T-cell (primary cell): ENCODE measurements at places on chromosomes 7 and 10.

GRCh38 chr7:138625084-138625848 is 75.9 kb downstream of the SVOPL start:
- DNase-seq, result no peak

DNA sequence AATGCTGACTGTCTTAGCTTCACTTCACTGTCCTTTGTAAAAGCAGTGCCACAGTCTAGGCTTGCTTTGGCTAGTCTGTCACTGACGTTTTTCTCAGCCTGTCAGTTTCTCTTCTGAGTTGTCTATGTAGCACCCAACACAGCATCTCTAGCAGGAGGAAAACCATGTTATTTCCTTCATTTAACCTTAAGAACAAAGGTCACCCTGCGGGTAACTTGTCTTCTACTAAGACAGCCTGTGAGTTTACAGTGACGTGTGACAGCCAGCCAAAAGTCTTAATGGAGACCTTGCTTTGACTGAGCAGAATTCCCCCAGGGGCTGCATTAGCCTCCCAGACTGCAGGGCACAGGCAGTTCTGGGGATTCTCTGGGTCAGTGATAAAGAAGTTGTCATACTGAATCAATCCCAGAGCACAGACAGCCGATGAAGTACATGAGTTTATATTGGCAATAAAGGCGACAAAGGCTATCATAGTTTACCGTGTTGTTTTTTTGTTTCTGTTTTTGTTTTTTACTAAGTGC is 296.0 kb upstream of the KIAA1217 start:
- no peak for DNase-seq

DNA sequence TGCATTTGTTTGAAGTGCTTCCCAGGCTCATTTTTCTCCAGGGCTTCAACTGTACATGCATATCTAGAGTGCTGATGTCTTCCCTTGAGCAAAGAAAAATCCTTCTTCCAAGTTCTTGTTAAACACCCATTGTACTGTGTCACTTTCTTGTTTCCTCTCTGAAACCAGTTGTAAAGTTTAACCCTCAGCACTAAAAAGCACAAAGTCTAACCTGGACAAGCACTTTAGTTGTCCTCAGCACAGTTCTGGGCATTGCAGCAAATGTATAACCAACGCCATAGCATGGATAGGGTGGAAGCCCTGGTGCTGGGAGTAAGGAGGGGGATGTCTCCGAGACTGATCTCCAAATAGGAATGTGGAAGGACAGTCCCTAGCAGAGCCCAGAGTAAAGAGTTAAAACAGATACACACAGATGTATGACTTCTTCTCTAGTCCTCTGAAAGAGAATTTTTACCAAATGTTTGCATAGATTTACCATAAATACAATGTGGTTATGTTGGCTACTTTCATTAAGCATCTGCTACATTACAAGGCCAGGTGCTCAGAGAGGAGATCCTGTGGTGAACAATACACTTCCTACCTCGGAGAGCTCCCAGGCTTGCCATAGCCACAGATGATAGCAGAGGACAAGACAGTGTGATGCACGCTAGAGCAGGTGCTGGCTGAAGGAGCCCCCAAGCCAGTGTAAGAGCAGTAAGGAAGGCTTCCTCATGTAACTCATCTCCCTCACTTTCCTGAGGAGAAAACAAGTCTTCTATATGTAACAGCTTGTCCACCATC is 57.0 kb downstream of the DNAJC12 start:
- no peak for DNase-seq

GRCh38 chr7:100415448-100415847 is 13.1 kb downstream of the ZCWPW1 start:
- DNase-seq, result no peak

DNA sequence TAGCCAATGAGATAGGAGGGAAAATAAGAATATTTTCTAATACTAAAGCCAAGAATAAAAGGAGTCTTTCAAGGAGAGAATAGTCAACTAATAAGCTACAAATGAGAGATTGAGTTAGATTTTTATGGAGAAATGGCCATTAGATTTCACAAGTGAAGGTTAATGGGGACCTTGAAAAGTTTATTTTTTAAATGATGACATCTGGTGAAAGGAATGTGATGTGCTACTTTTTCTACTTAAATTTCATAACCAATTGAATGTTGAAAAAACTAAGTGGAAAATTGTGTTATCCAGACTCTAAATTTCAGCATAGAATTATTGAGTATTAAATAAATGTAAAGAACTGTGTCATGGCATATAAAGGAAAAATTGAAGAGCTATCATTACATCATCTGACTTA is 125.7 kb downstream of the TSPAN12 start:
- no peak for DNase-seq

GRCh38 chr10:114571316-114571999 is 86.6 kb downstream of the ABLIM1 start:
- no peak for DNase-seq

DNA sequence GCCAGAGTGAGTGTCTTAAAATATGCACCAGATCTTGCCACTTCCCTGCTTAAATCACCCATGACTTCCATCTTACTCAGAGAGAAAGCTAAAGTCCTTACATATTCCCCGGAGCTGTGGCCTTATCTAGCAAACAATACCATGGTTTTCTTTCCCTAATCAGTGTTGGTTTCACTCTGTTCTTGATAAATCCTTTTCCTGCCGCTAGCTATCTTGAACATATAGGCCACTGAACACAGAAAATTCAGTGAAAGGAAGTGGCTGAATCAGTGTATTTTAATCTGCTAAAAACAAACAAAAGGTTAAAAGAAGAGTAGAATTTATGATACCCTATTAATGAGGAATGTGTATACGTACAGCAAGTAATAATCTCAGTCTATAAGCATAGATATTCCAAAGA is 42.0 kb upstream of the JAZF1 start:
- no peak for DNase-seq

DNA sequence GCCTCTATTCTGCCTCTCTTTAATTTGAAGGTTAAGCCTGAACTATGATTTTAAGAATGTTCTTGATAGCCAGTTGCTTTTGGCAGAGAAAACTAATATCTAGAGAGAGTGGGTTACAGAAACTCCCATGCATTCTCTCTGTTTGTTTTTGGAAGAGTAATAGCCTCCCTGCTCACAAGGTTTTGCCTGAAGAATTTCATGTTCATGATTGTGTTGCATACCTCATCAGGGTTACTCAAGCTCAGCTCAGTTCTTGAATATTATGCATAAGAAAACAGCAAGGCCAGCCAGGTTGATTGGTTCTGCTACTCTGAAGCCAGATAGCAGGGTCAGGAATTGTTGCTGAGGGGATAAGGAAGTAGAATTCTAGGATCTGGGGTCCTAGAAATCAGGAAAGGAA is 137.4 kb downstream of the MDFIC start:
- DNase-seq, result no peak

- no peak for DNase-seq
These were observed 7.0 kb upstream of the GNAI1 start for GRCh38 chr7:80127412-80128160.

- no peak for DNase-seq
These were observed 194.9 kb upstream of the CDCA7L start for GRCh38 chr7:22140578-22140977.

DNA sequence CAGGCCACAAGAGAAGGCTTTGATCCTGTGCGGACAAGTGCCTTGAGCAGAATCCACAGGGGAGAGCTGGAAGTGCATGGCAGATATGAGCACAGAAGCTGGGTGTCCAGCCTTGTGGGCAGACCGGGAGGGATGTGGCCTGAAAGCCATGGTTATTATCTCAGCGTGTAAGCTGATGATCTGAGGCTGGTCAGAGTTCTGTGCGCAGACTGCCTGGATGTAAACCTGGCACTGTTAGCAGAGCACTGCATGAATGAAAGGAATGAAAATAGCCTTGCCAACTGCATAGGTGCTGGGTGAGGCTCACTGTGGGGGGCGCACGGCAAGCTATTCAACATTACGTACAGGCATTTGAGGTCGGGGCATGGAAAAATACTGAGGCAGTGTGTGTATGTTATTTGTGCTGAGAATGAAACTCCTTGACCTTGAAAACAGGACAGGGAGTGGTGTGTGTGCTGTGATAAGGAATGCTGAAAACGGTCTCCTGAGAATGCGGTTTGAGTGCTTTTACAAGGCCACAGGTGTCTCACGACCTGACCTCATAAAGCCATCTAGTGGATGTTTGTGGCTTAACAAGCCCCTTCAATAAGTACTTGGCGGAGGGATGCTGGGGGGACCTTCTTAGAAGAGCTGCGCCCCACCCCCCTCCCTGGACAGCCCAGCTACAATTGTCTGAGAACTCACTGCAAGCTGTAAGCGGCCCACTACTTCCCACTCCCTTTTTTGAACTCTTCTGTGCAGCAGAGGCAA is 18.7 kb downstream of the AKR1C1 start:
- DNase-seq, result no peak

- no peak for DNase-seq
These were observed 11.7 kb downstream of the RPA3 start for GRCh38 chr7:7706556-7707172.

DNA sequence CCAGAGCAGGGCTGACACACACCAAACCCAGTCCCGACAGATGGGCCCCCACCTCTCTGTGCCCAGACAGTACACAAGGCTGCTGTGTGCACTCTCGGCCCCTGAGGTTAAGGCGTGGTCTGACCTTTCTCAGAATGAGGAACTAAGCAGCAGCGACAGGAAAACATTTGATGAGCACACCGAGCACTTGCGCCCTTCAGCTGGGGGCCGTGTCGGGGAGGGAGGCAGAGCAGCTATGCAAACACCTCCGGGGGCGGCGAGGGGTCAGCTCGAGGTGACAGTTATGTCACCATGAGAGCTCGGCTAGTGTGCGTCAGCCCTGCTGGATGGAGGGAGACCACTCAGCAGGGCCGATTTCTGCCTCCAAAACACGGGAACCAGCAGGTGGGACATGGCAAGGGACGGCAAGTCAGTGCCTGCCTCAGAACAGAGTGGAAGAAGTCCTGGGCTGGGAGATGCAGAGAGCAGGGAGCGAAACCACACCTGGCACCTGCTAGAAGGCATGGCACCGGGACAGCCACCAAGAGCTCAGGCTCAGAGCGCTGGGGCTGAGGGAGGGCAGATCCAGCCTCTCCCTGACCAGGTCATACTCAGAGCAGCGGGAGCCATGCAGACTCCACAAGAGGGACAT is 57.4 kb downstream of the CHST15 start:
- DNase-seq, result peak; percentile 37

- DNase-seq, result no peak
These were observed 129.5 kb downstream of the PTPRN2 start for GRCh38 chr7:158458096-158458495.

DNA sequence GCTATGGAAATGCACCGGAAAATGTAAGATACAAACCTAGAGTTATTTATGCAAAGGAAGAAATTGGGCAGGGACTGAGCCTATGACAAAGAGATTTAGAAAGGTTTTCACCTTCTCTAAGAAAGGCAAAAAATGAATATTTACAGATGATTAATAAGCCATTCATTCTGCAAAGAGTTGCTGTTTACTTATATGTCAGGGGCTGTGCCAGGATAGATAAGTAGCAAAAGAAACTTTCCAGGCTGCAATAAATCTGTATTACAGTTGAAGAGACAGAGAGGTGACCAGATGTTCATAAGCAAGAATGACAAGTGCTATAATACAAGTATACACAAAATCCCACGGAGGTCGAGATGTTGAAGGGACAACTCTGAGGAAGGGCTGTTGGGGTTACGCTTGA is 299.6 kb downstream of the CALN1 start:
- no peak for DNase-seq

DNA sequence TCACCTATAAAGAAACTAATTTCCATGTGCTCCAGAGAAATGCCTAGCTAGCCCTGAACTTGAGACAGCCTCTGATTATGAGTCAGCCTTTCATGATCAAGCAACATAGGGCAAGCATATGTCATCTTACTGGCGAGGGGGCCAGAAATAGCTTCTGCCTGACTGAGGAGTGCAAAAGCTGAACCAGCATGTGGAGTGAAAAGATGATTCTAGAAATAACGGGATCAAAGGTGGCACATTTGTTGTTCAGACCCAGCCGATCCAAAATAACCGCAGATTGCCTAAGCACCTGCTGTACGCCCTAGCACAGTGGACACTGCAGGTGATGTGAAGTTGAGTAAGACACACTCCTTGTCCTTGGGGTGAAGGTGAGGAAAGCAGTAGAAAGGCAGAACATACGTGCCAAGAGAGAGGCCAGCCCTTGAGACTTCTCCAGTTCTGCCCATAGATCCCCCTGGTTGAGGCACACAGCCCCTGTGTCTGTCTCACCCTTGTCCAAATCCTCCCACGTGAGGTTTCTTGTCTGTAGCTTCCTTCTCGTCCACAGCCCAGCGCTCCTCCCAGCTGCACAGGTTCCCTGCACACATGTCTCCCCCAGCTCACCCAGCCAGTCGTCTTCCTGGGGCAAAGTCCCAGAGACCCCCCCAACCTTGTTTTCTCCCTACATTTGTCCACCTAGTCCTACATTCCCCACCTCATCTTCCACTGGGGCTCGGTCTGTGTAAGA is 2.8 kb upstream of the BCL7B start:
- no peak for DNase-seq

GRCh38 chr7:27883696-27884095 is 143.7 kb downstream of the TAX1BP1 start:
- DNase-seq, result no peak

DNA sequence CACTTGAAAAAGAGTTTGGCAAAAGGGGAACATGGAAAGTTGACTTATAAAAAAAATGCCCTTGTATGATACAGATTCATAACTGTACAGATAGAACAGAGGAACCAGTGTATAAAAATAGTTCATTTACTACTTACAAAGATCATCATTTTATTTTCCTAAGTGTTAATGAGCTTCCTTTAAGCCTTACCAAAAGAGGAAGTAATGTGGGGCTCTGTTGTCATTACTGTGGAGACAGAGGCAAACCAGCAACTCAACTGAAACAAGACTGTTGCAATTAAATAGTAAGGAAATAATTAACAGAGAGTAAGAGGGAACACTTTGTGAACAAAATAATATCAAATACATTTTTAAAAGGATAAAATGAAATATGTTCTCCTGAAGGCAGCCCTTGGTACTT is 526.2 kb upstream of the ADARB2 start:
- no peak for DNase-seq
